CD4-positive, alpha-beta T cell (primary cell): ENCODE measurements at places on chromosomes 7 and 10.

DNA sequence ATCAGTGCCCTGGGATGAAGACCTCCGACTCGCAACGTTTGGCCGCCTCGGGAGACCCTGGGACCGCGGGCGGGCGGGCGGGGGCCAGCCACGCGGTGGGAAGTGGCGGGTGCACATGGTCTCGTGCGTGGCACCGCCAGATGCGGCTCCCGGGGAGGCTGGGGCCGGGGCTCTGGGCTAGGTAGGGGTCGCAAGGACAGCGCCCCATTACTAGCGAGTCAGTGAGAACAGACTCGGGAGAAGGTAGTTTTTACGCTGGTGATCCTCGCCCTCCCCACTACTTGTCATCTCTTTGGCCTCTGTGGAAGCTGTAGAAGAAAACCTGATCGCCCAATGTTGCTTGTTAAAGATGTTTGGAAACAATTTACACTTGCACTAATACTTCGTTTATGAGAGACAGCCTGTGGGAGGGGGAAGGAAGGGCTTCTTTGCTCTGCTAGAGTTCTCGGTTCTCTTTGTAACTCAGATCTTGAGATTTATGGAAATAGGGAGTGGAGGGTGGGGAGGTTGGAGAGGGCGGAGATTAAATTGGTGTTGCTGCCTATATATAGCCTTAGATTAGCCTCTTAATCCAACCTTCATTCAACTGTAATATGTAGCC is 591 bp downstream of the BZW2 start:
- no peak for DNase-seq

- no peak for DNase-seq
Observed at GRCh38 chr7:2175091-2175490, 57.7 kb downstream of the MAD1L1 start.

GRCh38 chr7:121755818-121756552 is 117.0 kb upstream of the PTPRZ1 start:
- no peak for DNase-seq

DNA sequence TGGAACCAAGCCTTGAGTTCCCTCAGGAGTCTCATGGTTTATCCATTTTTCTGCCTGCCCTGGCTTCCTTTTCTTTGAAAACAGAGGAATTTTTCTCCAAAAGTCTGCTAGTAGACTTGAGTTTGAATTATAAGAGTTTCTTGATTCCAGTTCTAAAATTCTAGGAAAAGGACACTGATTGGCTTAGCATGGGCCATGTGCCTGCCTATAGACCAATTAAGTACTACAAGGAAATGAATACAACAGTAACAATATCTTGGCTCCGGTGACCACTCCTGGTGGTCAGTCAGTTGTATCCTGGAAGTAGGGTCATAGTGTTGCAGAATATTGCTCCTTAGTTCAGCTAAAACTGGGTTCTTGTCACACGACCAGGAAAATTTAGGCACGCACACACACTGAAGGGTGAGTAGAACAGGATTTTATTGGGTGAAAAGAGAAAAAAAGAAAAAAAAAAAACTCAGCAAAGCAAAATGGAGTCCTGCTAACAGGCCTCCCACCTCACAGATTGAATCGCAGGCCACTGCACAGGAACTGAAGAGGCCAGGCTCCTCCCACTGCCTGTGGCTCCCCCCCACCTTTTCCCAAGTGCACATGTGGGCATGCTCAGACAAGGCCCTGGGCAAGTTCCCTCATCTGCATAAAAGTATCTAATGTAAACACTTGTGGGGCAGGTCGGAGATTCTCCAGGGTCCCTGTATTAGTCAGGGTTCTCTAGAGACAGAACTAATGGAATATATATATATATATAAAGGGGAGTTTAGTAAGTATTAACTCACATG is 155.1 kb downstream of the LYZL1 start:
- no peak for DNase-seq

- no peak for DNase-seq
Observed at GRCh38 chr10:74753442-74754211, 72.8 kb upstream of the KAT6B start.

GRCh38 chr10:58963101-58963534 is 213.3 kb upstream of the PHYHIPL start:
- no peak for DNase-seq

DNA sequence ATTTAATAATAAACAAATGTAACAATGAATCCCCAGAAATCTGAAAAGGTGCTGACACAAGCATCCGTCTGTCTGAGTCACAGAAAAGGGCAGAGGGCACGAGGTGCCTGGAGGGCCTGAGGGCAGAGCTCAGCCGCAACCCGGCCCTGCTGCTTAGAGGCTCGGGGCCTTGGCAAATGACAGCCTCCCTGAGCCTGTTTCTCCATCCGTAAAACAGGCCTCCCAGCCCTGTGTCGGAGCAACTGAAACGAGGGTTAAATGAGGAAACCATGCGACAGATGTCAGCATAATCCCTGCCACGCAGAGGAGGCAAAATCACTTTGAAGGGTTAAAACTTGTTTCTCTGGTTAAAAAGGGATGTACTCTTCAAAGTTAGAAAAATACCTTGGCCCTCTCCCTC is 24.9 kb downstream of the NUDT1 start:
- DNase-seq: no peak

DNA sequence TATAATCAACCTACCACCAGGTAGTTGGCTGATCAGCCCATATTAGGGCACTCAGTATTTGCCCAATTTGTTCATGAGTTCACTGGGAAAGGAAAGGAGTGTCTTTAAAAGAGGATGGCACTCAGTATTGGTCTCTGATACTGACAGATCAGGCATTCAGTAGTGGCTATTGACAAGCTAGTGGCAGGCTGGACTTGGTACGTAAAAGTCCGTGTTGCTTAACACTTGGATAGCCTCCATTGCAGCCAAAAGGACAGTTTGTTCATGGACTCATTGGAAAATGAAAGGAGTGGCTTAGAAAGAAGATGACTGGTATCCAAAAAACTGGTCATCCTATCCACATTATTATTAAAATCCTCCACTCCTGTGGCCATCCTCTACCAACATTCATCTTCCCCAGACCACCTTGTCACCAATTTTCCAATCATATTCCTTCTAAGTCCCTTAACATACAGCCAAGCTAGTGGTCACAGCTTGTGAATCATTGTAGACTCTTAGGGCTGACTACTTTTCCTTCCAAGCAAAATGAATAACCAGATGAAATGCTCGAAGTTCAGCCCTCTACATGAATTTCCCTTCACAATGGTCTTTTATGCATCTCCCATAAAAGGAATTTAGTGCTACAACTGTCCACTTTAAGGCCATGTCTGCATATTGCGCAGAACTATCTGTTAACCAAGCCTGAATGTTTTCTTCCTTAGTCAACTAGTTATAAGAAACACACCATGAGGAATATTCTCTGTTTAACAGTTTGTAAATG is 78.6 kb upstream of the MAGI2 start:
- no peak for DNase-seq

DNA sequence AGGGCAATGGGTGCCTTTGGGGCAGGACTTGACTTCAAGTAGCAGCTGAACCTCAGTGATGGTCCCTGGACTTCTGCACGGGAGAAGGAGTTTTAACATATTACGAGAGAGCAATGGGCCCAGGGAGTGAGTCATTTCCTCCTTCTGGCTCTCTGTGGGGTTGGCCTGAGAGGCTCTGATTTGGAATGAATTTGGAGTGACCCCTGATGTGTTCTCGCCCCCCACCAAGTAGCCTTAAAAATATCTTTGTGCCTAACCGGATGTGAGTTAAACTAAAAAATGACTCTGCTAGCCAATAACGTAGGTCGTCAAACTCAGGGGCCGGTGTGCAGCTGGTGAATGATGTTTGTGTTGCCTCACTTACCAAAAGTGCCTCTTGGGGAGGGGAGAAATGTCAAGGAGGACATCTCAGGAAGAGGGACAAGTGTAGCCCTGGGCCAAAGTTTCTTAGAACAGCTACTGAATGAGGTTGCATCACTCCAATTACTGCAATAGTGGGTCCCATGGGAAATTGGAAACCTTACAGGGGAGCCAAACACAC is 656.6 kb downstream of the INHBA start:
- DNase-seq: no peak

GRCh38 chr7:68699090-68699711 is 899.1 kb upstream of the AUTS2 start:
- DNase-seq: no peak

- DNase-seq: no peak
Observed at GRCh38 chr7:14767716-14768425, 134.7 kb downstream of the DGKB start.

GRCh38 chr10:68176797-68177196 is 55.1 kb downstream of the ATOH7 start:
- no peak for DNase-seq

DNA sequence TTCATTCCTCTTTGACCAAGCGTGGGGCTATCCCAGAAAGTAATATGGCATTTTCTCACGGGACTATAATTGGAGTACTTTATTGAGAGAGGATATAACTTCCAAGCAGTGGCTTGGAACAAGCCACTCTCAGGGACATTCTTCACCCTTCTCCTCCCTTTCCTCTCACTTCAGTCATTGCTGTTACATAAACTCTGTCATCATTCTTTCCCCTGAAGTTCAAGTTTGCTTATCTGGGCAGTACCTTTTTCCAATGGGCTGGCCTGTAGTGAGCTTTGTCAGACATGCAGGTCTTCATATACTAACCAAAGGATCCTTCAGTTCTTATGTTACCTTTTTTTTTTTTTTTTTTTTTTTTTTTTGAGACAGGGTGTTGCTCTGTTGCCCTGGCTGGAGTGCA is 58.7 kb upstream of the KMT2E start:
- no peak for DNase-seq

- DNase-seq: no peak
Observed at GRCh38 chr7:134368851-134369544, 52.3 kb upstream of the SLC35B4 start.

DNA sequence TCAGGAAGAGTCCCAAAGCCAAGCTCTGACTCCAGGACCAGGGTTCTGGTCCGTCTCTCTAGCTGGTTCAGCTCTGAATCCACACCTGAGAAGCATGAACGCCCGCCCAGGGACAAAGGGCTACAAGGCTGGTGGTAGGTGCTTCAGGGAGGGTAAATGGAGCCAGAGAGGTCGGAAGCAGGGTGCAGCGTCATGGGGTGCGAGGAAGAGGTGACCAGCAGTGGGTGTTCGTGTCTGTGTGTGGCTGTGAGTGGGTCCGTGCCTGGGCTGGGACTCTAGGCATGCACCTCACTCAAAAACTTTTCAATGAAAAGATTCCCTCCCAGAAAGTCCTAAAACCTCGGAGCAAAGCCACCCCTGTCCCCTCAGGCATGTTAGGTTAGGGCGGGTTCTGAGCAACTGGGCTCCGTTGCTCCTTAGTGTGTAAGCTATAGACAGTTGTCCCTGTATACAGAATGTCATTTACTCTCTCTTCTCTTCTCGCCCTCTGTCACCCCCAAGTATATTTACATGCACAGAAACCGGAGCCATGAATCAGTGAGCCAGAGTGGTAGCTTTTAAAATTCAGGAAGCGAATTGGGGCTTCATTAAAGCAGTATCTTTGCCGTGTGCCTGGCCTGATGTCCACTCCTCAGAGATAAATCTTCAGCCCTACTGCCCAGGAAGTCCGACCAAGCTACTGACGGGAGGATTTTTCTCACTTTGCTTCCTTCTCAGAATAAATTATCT is 12.3 kb upstream of the GATA3 start:
- no peak for DNase-seq

DNA sequence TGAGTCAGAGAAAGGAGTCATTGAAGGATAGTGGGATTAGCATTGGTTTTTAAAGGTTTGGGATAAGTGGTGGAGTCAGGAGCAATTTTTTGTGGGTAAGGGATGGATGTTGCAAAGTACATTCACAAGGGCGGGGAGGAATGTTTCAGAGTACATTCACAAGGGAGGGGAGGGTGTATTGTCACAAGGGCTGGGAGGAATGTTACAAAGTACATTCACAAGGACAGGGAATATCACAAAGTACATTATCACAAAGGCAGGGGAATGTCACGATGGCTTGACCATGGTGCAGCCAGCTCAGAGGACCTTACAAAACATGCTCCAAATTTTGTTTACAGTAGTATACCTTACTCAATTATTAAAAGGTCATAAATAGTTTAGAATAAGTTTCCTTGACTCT is 30.3 kb downstream of the C1GALT1 start:
- no peak for DNase-seq

GRCh38 chr10:15715619-15716227 is 4.0 kb downstream of the ITGA8 start:
- no peak for DNase-seq

DNA sequence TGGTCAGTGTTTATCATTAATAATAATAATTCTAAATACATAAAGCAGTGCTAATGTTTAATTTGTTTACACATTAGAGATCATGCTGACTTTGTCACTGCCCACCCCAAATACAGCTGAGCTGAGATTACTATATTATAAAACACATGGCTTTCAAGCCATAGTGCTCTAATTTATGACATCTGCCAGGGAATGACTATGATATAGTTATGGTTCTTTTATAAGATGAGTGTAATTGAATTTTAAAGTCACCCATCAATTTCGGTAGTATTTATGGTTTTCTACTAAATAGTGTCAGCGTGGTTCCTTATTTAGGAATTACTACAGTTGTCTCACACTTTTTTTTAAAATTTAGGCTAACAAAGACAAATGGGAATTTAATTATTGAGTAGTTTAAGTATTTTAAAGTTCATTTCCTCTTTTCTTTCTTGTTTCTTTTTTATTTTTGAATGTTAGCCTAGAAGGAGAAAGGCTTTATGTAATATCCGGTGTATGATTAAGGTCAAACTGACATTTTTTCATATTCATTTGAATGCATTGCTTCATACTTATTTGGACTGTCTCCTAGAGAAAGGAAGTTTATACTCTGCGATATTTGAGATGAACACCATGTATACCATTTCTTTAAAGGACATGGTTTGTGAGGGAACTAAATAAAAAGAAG is 3.9 kb downstream of the CDK14 start:
- no peak for DNase-seq
